ENCODE measurements at places on chromosomes 7 and 10.

DNA sequence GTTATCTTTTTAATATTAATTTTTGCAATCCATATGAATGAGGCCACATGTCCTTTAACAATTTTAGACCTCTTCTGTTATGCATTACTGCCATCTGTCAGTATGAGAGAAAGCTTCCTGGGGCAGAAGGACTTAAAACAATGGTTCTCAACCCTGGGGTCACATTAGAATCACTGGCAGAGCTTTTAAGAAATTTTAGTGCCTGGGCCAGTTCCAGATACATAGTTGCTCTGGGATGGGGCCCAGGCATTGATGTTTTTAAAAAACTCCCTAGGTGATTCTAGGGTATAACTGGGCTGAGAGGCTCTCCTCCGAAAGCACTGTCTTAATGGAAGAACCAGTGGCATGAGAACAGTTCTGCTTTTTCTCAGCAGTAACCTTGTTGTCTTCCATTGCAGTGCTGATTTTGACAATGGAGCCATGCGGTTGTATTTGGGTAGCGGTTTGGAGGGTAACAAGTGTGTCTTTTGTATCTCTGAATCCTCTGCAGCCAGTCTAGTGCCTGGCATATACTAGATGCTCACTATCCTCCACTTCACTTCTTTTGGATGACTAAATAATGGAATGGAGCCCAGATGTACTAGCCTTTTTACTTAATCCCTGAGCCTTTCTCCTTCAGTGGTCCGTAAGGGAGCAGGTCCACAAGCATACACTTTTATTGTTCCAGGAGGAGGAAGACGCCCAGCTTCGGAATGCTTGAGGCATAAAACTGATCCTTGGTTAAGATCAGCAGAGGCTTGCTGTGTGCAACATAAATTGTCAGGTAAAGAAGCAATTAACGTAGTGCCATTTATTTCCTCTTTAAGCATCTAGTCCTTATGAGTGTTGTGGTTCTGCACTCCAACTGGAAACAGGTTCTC, 227.1 kb downstream of the AUTS2 start:
- no peak for DNase-seq

GRCh38 chr10:125080296-125080695, 80.1 kb downstream of the CTBP2 start:
- no peak for DNase-seq

DNA sequence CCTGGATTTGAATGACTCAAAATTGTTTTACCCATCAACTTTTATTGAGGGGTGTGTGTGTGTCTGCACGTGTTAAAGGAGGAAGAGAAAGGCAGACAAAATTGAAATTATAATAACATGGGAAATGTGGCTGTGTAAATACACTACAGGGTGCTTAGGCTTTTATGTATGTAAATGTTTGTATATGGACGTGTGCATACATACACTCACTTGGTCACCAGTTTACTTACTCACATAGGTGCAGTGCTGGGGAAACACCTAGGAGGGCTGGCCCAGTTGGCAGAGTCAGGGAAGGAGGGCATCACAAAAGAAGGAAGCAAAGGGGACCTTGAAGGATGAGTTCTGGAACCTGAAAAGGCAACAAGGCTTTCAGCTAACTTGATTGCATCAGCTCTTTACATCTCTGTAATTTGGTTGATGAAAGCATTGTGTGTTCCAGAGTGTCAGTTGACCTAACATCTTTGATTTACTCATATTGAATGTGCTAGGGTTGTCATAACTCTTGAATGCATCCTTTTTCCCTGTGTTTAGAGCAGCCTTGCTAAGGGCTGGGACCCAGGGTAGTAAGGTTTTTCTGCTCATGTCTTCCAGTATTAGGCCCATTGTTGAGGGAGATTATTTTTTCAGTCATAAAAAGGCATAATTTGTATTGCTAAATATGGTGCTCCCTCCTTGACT, 10.2 kb downstream of the WDR11 start:
- no peak for DNase-seq

GRCh38 chr7:557558-557881, 37.9 kb upstream of the PDGFA start:
- no peak for DNase-seq

- DNase-seq = no peak
Measured at GRCh38 chr7:98755138-98755898, 114.5 kb downstream of the TMEM130 start.

GRCh38 chr7:2299870-2300512, 14.2 kb downstream of the SNX8 start:
- no peak for DNase-seq

GRCh38 chr7:129222064-129222463, 2.8 kb upstream of the AHCYL2 start:
- DNase-seq = no peak

- no peak for DNase-seq
Measured at GRCh38 chr10:24299578-24300260, 90.8 kb downstream of the KIAA1217 start.

GRCh38 chr10:77698267-77698931, 60.8 kb upstream of the KCNMA1 start:
- DNase-seq = no peak

DNA sequence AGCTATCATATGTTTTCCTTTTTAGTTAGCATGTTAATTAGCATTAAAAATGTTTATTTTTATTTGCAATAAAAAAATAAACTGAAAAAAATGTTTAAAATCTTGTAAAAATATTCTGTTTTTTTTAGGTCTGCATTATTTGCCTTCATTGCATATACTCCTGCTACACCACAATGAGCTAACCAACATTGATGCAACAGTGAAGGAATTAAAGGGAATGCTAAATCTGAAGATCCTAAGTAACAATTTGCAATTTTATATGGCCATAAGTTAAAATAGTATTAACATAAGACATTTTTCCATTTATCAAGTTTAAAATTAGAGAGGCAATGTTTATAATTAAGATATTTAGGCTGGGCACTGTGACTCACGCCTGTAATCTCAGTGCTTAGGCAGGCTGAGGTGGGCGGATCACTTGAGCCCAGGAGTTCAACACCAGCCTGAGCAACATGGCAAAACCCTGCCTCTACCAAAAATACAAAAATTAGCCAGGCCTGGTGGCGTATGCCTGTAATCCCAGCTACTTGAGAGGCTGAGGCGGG, 32.2 kb downstream of the LRRC72 start:
- DNase-seq = no peak

- DNase-seq = peak; percentile 20
Measured at GRCh38 chr10:788796-789748, 99.6 kb upstream of the DIP2C start.

- no peak for DNase-seq
Measured at GRCh38 chr7:67364441-67365017, 367.9 kb downstream of the TYW1 start.

DNA sequence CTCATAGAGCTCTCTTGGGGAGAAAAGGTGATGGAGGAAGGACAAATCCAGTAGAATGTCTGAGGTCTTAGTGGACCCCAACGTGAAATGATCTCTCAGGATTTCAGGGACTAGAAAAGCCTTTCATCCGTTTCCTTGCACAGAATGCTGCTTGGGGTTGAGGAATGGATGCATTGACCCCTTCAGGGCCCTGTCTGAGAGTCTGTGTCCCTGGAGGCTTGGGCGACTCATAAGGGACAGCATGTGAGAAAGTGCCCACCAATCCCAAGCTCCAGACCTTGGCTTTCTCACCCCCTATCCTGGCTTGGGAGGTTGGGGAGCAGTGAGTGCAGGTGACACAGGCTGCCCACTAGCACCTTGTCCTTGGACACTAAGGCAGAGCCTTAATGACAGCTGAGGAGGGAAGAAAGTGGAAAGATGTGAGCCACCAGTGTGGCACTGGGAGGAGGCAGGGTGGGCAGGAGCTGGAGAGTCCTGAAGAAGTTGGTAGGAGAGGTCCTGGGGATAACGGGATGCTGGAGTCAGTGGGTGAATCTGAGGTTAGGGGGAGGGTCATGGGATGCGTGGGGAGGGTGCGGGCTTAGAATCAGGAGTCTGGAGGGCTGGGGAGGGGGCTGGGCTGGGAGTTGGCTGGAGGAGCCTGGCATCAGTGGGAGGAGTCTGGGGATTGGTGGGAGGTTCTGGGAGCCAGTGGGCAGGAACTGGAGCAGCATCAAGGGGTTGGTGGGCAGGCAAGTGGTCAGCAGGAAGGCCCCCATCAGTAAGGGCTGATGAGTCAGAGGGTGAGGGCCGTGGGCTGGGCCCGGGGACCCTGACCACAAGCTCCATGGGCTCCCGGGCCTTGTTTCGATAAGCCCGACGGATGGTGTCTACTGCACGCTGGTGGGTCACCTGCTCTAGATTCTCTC, 8.6 kb downstream of the LZTS2 start:
- DNase-seq = no peak

- DNase-seq = no peak
Measured at GRCh38 chr10:73218431-73219191, 28.4 kb downstream of the DNAJC9 start.

- DNase-seq = no peak
Measured at GRCh38 chr10:110323503-110323902, 18.8 kb upstream of the SMNDC1 start.

- no peak for DNase-seq
Measured at GRCh38 chr7:8259586-8260222, 2.3 kb downstream of the ICA1 start.

GRCh38 chr7:50953303-50953702, 170.6 kb upstream of the GRB10 start:
- no peak for DNase-seq

- DNase-seq = no peak
Measured at GRCh38 chr7:130912082-130912861, 178.3 kb upstream of the KLF14 start.

DNA sequence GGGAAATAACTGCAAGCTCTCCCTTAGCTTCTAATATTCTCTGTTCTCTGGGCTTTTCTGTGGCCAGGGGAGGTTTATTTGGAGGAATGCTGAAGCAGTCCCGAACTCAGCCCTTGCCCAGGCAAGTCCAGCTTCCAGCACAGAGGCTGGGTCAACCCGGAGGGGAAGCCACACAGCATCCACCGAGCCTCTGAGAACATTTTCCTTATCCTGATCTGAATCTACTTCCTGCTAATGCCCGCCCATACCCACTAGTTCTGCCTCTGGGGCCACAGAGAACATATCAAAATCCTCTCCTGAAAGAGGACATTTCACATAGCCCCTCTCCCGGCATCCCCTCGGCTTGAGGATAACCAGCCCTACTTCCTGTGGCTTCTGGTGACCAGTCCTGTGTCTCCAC, 31.1 kb downstream of the SH3PXD2A start:
- DNase-seq = no peak

GRCh38 chr10:31603235-31604087, 284.4 kb downstream of the ZEB1 start:
- DNase-seq = peak; percentile 75

DNA sequence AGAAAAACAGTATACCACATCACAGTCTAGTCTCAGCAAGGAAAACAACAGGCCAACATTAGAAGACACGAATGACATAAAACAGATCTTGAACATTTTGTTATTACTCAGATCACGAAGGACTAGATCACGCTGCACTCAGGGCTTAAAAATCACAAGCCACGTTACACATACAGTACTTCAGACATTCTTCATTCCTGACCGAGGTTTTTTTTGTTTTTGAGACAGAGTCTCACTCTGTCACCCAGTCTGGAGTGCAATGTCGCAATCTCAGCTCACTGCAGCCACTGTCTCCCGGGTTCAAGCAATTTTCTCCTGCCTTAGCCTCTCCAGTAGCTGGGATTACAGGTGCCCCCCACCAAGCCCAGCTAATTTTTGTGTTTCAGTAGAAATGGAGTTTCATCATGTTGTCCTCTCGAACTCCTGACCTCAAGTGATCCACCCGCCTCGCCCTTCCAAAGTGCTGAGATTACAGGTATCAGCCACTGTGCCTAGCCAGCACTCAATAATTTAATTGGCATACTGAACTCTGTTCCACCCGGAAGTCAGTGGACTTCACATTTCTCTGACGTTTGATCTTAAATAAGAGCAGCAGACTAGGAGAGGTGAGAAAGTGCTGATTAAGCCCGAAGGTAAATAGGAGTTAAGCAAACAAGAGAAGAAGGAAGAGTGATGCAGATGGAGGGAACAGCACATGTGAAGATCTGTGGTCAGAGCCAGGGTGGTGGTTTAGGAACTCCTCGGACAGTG, 3.5 kb downstream of the AIMP2 start:
- DNase-seq = no peak

DNA sequence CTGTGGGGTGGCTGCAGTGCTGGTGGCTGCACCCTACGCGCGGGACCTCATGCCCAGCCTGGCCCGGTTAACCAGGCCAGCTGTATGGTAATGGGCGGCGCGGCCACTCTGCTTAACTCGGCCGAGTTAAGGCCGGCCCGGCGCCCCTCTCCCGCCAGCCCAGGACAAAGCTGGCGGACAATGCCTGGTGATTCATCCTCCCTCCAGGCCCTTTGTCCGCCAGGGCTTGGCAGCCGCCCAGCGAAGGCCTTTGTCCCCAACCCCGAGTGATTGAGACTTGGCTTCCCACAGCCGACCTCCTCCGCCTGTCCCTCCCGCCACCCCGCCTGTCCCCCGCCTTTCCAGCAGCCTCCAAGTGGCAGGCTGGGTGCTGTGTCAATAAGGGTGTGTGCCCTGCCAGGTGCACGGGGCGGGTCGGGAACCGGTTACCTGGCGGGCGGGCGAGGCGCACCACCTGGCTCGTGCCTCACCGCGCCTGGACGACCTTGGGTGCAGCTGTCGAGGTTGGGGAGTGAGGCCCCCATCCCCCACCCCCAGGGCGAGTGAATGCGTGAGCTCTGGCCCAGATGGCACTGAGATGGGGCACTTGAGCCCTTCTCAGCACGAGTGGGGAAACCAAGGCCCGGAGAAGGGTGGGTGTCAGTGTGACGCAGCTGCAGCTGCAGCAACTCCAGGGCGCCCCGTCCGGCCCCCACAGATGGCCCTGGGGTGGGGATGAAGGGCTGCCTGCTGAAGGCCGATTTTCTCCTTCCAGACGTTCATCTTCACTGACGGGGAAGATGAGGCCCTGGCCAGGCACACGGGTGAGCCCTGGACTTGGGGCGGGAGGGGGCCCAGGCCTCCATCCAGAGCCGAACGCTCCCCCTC, 4.6 kb downstream of the LFNG start:
- peak; percentile 82 for DNase-seq

DNA sequence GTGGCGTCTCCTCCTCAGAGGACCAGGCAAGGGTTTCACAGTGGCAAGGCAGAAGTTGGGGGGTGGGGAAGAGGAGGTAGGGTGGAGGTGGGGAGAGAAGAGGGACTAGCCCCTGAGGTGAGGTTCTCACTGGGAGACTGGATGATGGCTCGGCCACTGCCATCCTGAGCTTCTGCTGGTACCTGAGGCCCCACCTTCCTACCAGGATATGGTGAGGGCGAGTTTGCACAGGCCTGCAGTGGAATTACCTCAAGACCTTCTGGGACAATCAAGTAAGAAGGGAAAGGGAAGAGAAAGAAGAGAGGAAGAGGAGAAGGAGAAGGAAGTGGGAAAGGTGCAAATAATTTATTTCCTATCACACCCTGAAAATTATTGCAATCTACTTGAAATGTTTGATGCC, 111.8 kb upstream of the GDF10 start:
- no peak for DNase-seq

- DNase-seq = no peak
Measured at GRCh38 chr10:47321521-47322195, 596 bp upstream of the GDF2 start.

Data from NCI-H526 treated with DMSO at 0.1 percent for 48 hours (cell line).